ENCODE measurements at places on chromosomes 7 and 10. TPM values are rescaled to one million over a fixed set of nuclear protein-coding genes. Genes with fewer than 3 reads are reported as not detected.

DNA sequence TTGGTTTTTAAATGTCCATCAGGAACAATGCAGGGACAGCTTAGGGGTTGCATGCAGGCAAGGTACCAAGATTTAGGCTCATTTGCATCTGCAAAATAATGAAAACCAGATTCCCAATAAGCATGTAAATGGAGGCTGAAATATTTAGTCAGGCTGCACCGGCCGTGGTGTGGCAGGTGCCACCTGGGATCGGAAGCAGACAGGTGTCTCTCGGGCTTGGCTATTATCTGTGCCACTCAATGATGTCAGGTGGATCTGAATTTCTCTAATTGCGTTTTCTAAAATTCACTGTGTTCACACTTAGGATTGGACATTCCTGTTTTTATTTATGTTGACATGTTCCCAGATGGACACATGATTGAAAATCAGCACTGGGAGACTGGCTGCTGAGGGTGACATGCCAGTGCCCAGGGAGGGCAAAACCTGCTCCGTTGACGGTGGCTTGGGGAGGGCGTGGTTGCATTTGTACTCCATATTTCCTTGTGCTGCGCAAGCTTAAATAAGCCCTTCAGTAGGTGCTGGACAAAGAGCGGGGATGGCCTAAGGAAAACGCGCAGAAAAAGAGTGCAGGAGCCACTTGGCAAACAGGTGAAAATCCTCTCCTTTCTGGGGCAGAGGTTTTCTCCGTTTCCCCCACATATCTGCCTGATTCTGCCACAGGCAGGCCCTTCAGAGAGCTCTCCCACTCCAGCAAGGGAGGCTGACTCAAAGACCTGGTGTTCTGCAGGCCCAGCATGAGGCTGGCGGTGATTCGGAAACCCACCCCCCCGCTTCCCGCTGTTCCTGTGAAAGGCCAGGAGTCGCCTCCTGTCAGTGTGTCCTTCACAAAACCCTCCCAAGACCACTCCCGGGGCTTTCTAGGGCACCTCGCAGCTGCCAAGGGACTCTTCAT is 142.5 kb downstream of the WDR37 start:
- peak; percentile 39 for DNase-seq
- peaks cover 13% of the 10 kb centered on the region for H3K4me1 ChIP-seq
- H3K4me3 ChIP-seq, result no peak overlapping the region
- H3K36me3 ChIP-seq, result no peaks in the 10 kb centered on the region

The AP5Z1 gene
- 31.2 TPM for total RNA-seq

The HABP2 gene
- not detected for total RNA-seq

DNA sequence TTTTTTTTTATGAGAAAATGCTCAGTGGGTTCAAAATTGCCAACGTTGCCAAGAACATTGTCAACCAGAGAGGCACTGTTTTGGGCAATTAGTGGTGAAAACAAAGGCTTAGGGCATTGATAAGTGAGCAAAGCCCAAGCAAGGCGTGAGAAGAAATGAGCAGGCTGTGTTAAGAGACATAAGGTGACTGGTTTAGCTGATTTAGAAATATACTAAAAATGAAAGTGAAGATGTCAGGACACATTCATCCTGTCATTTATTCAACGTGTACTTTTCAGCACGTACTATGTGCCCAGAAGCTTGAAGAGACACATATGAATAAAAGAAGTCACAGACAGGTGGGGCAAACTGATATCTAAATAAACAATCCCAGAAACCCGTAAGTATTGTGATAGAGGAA is 31.8 kb downstream of the AOAH start:
- H3K27ac ChIP-seq, result no peak overlapping the region
- no peak for DNase-seq

GRCh38 chr10:100960251-100960650 is 9.1 kb upstream of the SEMA4G start:
- no peaks in the 10 kb centered on the region for H3K4me1 ChIP-seq
- peaks cover 16% of the 10 kb centered on the region for H3K36me3 ChIP-seq
- no peak overlapping the region for H3K4me3 ChIP-seq
- no peaks in the 10 kb centered on the region for H3K27me3 ChIP-seq
- no peak overlapping the region for H3K27ac ChIP-seq

The NRCAM gene
- total RNA-seq, result 6.8 TPM

The PHTF2 gene
- total RNA-seq, result 21.6 TPM
